ENCODE measurements at places on chromosomes 1 and 21. TPM values are rescaled to one million over a fixed set of nuclear protein-coding genes. Genes with fewer than 3 reads are reported as not detected.

YY1AP1 gene
- total RNA-seq: 59.1 TPM

S100A5 gene
- total RNA-seq: 1.5 TPM

GNL2 gene
- total RNA-seq: 85.3 TPM

SYDE2 gene
- total RNA-seq: 2.8 TPM

ZBTB8A gene
- 0.40 TPM for total RNA-seq

THEM4 gene
- 31.4 TPM for total RNA-seq

MTARC2 gene
- total RNA-seq: not detected

FYB2 gene
- not detected for total RNA-seq

DCDC2B gene
- total RNA-seq: not detected

C4BPA gene
- not detected for total RNA-seq

SYT2 gene
- total RNA-seq: not detected

CD34 gene
- total RNA-seq: not detected

SPRR2A gene
- not detected for total RNA-seq

SLC25A44 gene
- total RNA-seq: 30.8 TPM

OR6N1 gene
- not detected for total RNA-seq

TMIGD3 gene
- total RNA-seq: not detected

AGT gene
- total RNA-seq: not detected

UTP11 gene
- 73.6 TPM for total RNA-seq

LCK gene
- 288 TPM for total RNA-seq

SVBP gene
- 12.6 TPM for total RNA-seq

ILDR2 gene
- 3.9 TPM for total RNA-seq

DCST1 gene
- not detected for total RNA-seq

TIAM1 gene
- 37.4 TPM for total RNA-seq

HHAT gene
- total RNA-seq: 1.4 TPM

BCAR3 gene
- 0.77 TPM for total RNA-seq

RPS8 gene
- 2,465 TPM for total RNA-seq

FMO4 gene
- 0.89 TPM for total RNA-seq

ALPL gene
- total RNA-seq: not detected

CR1L gene
- total RNA-seq: not detected

SIM2 gene
- not detected for total RNA-seq

SNX7 gene
- total RNA-seq: not detected

PTGS2 gene
- total RNA-seq: 3.1 TPM

CNIH3 gene
- total RNA-seq: 1.6 TPM

LRRC38 gene
- not detected for total RNA-seq

NOTCH2 gene
- total RNA-seq: 53.9 TPM

DENND2D gene
- total RNA-seq: 185 TPM

MAP10 gene
- total RNA-seq: 1.8 TPM

OPRD1 gene
- not detected for total RNA-seq

ALG6 gene
- total RNA-seq: 21.2 TPM

CA14 gene
- not detected for total RNA-seq

THEM5 gene
- total RNA-seq: not detected

KIAA1614 gene
- total RNA-seq: 0.49 TPM

LDLRAD1 gene
- total RNA-seq: not detected

OLFM3 gene
- not detected for total RNA-seq

NEK2 gene
- total RNA-seq: 14.8 TPM

PHGDH gene
- total RNA-seq: 78.4 TPM

RGS18 gene
- 0.15 TPM for total RNA-seq
